ENCODE measurements at places on chromosomes 6 and 20.

GRCh38 chr6:18920701-18921100 is 533.6 kb downstream of the RNF144B start:
- DNase-seq, result no peak

DNA sequence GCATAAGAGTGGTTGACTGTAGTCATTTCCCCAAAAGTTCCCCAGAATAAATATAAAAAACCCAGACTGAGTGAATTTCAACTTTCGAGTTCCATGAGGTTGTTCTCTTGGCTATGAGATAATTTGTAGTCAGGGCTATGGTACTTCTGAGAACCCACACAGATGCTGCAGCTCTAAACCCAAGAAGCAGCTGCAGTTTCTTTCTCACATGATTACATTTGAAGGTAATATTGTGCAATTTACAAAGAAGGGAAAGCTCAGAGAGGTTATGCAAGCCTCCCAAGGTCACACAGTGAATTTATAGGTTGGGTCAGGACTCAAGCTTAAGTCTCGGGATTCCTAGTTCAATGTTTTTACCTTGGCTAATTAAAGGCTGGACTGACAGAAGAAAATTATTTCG is 29.7 kb upstream of the CD93 start:
- DNase-seq, result no peak

- DNase-seq, result no peak
Observed at GRCh38 chr6:12606616-12607015, 110.0 kb upstream of the PHACTR1 start.

DNA sequence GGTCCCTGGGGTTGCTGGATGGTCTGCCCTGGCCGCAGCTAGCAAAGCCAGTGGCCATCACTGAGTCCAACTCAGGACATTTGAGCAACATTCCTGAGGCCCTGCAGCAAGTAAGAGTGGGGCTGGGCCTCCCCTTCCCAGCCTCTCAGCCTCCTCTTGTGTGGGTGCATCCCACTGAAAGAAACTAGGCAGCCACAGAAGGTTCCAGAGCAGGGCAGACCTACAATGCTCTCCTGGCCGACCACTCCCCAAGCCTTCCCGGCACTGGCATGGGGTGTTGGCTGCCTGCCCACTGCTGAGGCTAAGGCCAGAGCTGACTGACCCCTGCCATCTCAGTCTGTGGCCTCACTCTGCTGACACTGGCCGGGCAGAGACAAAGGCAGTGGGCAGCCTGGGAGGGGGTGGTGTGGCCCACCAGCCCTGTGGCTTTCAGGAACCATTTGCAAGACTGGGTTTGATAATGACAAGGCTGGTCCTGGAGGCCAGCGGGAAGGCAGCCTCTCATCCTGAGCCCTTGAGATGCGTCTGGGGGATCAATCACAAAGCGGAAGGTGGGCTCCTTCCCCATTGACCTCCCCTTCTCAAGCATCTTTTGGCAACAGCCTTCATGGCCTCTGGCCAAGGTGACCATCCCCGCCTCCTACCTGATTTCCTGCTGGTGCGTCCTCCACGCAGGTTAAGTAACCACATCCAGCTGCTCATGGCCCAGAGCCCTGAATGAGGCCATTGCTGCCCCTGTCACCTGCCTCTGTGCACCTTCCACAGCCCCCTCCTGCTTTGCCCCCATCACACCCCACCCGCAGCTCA is 9.6 kb downstream of the DLGAP4 start:
- no peak for DNase-seq

DNA sequence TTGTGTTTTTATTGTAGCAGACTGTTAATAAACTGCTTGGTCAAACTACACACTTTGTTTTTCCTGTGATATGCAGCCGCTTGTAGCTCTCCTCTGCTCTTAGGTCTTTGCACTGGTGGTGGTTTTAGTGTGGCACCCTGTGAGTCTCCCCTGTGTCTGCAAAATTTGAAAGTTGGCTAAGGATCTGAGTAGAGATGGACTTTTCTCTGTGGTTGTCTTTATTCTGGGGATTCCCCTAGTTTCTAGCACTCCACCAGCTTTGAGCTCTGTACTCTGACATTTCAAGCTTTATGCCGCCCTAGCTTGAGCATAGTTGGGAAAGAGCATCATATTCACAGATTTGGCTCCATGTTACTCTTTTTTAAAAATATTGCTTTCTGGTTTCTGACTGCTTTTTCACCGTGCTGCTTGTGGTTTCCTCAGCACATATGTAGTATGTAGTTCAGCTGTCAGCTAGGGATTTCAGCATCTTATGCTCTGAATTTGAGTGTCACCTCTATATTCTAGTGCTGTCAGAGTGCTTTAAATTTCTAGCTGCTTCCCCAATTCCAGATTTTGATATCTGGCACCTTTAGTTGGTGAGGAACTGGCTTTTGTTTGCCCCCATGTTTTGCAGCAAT is 25.4 kb downstream of the CDYL start:
- DNase-seq, result no peak

- no peak for DNase-seq
Observed at GRCh38 chr6:31579546-31580437, 2.4 kb downstream of the LTB start.

- DNase-seq, result no peak
Observed at GRCh38 chr6:105838171-105838570, 248.0 kb upstream of the PRDM1 start.

- no peak for DNase-seq
Observed at GRCh38 chr6:151661928-151662327, 145.6 kb upstream of the ESR1 start.

DNA sequence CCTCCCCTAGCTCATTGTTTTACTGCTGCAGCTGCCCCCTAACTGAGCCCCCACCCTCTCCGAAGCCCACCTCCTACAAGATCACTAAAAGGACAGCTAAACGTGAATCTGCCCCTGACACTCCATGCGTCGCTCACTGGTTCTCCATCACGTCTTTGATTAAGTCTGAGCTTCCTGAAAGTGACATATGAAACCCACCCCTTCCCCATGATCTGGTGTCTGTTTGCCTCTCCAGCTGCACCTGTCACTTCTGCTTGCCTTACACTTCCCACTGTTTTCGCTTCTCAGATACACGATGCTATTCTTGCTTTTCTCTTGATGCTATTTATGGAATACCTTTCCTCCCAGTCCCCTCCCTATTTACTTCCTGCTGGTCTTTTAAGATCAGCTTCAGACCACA is 8.0 kb upstream of the PERP start:
- peak; percentile 57 for DNase-seq

- no peak for DNase-seq
Observed at GRCh38 chr6:7529141-7529540, 12.3 kb upstream of the DSP start.

DNA sequence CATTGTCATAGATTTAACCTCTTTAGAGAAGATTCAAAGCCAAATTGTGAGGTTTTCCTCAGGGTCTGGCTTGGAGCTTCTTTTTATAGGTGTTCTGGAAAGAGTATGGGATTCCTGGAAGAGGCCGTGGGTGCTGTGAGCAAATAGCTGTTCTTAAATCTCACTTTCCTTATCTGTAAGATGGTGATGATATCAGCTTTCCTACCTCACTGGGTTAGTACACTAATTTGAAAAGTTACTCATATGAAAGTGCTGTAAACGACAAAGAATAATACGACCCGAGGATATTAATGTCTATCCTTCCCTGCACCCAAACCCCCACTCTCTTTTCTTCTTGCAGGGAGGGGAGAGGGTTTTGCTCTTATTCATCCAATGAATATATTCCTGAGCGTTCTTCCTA is 116.9 kb upstream of the ENPP5 start:
- no peak for DNase-seq

DNA sequence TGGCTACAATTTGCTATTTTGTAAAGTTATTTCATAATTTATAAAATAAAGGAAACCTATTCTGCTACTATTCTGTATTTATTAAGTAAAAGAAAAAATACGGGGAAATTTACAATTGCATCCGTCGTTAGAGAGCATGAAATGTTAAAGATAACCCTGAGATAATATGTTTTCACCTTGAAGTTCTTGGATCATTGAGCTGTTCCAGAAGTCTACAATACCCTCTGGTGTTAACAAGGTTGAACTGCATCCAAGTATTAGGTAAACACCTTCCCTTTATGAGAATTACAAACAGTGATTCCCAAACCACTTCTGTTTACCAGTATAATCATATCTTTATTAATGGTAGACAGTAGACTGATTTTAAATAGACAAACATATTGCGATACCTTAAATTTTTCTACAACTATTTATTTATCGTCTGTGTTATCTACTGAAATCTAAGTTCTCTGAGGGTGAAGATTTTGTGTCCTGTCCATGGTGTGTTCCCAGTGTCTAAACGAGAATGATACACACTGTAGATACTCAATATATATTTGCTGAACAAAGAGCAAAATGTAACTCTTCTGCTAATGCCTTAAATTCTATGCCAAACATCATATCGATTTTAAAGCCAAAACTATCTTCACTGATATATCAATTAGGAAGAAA is 28.2 kb downstream of the TBC1D32 start:
- peak; percentile 66 for DNase-seq

DNA sequence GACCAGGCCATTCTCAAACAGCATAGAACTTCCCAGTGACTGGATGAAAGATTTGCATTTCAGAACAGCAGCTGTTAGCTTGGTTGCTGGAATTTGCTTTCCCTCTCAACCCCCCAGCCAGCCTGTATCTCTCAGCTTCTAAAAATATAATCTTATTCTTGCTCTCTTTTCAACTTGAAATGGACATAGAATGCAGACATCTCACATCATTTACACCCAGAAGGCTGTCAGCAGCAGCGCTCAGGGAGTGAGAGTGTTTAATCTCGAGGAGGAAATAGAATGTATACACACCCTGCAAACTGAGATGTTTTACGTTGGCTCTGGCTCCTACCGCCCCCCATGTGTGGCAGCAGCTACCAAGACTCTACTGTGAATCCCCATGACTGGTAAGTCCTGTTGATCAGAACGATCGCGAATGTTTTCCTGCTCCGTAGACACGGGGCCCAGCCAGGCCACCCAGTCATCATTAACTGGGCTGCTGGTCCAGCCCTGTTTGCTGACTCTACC is 163.4 kb upstream of the SLC24A3 start:
- DNase-seq, result no peak

DNA sequence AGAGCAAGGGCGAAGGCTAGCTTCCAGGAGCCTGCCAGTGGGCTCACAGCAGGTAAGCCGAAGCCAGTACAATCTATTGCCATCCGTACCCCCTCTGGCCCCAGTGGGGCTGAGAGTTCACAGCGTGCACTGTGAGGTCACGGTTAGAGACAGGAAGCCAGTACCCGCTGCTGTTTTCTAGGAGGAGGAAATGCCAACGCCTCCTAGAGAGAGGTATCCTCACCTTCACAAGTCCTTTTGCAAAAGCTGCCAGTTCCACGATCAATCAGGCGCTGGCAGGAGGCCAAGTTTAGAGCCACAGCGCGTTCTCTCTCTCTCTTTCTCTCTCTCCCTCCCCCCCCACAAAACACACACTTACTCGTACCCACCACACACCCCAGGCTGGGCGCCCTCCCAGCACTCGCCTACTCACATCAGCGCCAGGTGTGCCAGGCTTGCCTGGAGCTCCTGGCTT is 22.5 kb downstream of the COL9A1 start:
- DNase-seq, result peak; percentile 73

GRCh38 chr6:67160820-67161219 is 1453.8 kb upstream of the EYS start:
- no peak for DNase-seq

- no peak for DNase-seq
Observed at GRCh38 chr6:160069459-160069858, 52.2 kb upstream of the SLC22A1 start.

DNA sequence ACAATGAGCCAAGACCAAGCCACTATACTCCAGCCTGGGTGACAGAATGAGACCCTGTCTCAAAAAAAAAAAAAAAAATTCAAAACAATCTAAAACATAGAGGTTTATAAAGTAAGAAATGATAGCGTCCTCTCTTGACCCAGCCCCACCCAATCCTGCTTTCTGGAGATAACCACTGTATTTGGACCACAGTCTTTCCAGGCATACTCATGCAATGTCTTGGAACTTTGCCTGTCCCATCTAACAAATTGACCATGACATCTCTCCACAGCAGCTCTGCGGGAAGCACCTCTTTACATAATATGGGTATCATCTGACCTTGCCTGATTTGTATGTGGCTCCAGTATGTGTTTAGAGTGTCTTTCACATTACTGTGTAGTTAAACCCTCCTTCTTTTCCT is 9.1 kb upstream of the SHLD1 start:
- DNase-seq, result peak; percentile 76

GRCh38 chr6:37696220-37696840 is 1.4 kb downstream of the MDGA1 start:
- DNase-seq, result peak; percentile 19

GRCh38 chr6:44072452-44072958 is 54.7 kb downstream of the MRPL14 start:
- no peak for DNase-seq

GRCh38 chr6:138240476-138241245 is 22.4 kb upstream of the PBOV1 start:
- DNase-seq, result no peak

DNA sequence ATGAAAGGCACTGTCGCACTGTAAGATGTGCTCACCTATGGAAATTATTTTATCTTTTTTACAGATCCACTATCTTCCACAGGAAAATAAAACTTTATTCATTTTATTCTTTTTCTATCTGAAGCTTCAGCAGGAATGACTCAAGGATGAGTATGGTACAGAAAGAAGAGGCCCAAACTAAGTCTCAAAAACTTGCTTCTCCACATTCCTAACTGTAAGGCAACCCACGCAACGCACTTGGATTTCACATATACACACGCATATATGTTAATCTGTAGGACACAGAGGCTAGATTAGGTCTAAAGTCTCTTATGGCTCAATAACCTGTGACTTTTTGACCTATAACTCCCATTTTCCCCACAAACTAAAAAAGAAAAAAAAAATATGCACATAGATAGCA is 81.9 kb downstream of the RALGAPA2 start:
- no peak for DNase-seq

GRCh38 chr20:543369-544152 is at the start of gene CSNK2A1:
Gene CSNK2A1 (minus strand): TSS chr20:543790. CDS start chr20:508551, 35,239 bp downstream.
- DNase-seq, result peak; percentile 99

GRCh38 chr20:8305449-8305978 is 173.4 kb downstream of the PLCB1 start:
- peak; percentile 29 for DNase-seq

DNA sequence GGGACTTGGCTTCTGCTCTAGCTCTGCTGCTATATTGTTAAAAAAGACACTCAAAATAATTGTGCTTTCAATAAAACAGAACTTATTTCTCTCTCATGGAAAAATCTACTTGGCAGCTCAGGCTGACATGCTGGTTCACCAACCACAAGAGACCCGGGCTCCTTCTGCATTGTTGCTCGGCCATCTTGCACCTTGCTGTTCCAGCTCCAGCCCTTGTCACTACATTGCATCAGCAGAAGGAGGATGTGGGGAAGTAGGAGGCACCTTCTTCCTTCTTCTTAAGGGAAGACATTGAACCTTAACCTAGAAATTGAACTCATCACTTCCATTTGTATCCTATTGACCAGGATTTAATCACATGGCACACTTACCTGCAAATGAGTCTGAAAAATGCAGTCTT is 6.6 kb upstream of the C20orf202 start:
- no peak for DNase-seq
